ENCODE measurements at places on chromosomes 5 and 9. TPM values are rescaled to one million over a fixed set of nuclear protein-coding genes. Genes with fewer than 3 reads are reported as not detected.

DNA sequence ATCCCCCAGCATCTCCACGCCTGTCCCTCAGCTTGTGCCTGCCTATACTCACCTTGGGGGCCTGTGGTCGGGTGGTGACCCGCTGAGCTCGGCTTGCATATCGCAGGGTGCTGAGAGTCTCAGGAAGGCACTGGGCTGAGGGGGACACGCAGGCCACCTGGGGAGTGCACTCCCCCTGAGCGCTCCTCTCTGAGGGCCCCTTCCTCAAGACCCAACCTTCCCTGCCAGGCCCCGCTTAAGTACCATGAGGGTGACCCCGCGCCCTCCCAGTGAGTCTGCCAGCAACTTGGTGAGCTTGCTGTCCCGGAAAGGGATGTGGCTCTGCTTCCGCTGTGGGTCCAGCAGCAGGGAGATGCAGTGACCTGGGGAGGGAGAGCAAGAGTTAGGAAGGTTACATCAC, 4.1 kb downstream of the KIF12 start:
- no peak for DNase-seq

- DNase-seq, result no peak
Measured at GRCh38 chr9:84959339-84959738, 289.8 kb downstream of the NTRK2 start.

- no peak for DNase-seq
Measured at GRCh38 chr9:137426018-137426681, 3.0 kb downstream of the NOXA1 start.

GRCh38 chr9:23577611-23578010, 248.4 kb downstream of the ELAVL2 start:
- no peak for DNase-seq

Gene STPG3
- polyA plus RNA-seq, result not detected

Gene LCN15
- not detected for polyA plus RNA-seq
